ENCODE measurements at places on chromosomes 12 and 14.

- no peak for DNase-seq
Measured at GRCh38 chr12:117277875-117278274, 83.6 kb downstream of the NOS1 start.

DNA sequence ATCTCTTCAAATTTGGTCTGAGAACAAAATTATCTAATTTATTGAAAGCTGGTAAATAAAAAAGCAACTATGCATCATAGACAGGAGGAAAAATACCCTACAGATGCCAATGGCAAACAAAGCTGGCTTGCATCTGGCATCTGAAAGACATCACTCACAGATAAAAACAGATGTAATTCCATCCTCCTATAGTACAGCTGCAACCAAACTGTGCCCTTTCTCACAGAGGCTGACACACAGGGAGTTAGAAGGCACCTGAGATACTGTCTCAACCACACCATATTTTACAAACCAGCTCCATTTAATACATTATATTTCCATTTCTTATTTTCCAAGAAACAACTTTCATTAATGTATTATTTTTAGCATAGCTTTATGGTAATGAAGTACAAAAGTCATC lies 39.4 kb downstream of the DUSP16 start:
- DNase-seq, result no peak

GRCh38 chr14:105386581-105387529 lies 11.5 kb upstream of the TEX22 start:
- no peak for DNase-seq

GRCh38 chr12:104011253-104011652 lies 38.7 kb downstream of the GLT8D2 start:
- DNase-seq, result no peak

GRCh38 chr14:45051180-45051579 lies 32.7 kb upstream of the PRPF39 start:
- DNase-seq, result no peak

- DNase-seq, result no peak
Measured at GRCh38 chr12:101287357-101287756, 7.5 kb downstream of the UTP20 start.

GRCh38 chr12:46874642-46875041 lies 48.8 kb upstream of the SLC38A4 start:
- no peak for DNase-seq

GRCh38 chr14:36627981-36628380 lies 33.7 kb upstream of the PAX9 start:
- DNase-seq, result no peak
